M059J (cell line): ENCODE measurements at places on chromosomes 11 and 22. TPM values are rescaled to one million over a fixed set of nuclear protein-coding genes. Genes with fewer than 3 reads are reported as not detected.
A peak's percentile ranks its signal among the peaks of the same experiment; 100 is the strongest.

Gene ANKK1
- not detected in 2 replicates for total RNA-seq

DNA sequence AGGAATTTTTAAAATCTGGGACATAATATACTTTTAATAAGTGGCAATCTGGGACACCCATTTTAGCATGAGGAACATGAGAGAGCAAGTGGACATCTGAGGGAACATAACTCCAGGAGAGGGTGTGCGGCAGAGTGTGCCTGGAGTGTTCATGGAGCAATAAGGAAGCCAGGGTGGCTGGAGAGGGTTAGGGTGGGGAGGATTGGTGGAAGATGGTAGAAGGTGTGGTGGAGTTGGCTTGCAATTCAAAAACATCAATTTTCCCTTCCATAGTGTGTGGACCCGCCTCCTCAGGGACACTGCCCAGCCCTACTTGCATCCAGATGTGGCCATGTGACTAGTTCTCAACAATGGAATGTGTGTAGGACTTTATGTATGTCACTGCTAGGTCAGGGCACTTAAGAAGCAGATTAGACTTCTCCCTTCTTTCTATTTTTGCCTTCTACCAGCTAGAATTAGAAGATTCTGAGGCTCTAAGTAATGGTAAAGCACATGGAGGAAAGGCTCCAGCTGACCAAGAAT, 4.4 kb upstream of the DENND5A start:
- no peak for DNase-seq

- DNase-seq: no peak
Observed at GRCh38 chr11:66546966-66547661, 411 bp downstream of the ACTN3 start.

DNA sequence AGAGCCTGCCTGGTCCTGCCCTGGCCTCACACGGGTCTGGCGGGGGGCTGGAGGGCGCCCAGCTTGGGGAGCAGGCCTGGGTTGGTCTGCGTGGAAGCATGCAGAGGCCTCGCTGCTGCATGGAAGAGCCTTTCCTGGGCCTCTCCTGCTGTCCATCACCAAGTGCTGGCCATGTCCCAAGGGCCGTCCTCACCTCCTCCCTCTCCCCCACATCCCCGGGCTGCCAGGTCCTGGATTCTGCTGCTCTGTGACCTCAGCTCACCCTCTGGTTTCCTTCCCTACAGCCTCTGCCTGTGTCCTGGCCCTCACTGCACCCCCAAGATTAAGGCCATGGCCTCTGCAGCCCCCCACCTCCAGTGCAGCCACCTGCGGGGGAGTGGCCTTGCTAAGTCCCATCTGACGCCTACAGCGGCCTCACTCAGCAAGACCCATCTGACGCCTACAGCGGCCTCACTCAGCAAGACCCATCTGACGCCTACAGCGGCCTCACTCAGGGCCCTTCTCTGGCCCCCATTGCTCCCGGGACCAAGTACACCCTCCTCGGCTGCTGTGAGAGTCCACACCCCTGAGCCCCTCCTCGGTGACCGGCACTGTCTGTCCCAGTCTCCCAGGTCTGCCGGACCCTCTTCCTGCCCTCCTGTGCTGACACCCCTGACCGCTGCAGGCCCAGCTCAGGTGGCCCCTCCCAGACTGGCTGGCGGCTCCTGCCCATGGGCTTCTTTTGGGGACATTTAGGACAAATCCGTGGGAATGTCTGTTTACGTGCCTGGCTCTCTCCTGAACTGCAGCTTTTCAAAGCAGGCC, 119.5 kb upstream of the B3GAT1 start:
- DNase-seq: no peak

DNA sequence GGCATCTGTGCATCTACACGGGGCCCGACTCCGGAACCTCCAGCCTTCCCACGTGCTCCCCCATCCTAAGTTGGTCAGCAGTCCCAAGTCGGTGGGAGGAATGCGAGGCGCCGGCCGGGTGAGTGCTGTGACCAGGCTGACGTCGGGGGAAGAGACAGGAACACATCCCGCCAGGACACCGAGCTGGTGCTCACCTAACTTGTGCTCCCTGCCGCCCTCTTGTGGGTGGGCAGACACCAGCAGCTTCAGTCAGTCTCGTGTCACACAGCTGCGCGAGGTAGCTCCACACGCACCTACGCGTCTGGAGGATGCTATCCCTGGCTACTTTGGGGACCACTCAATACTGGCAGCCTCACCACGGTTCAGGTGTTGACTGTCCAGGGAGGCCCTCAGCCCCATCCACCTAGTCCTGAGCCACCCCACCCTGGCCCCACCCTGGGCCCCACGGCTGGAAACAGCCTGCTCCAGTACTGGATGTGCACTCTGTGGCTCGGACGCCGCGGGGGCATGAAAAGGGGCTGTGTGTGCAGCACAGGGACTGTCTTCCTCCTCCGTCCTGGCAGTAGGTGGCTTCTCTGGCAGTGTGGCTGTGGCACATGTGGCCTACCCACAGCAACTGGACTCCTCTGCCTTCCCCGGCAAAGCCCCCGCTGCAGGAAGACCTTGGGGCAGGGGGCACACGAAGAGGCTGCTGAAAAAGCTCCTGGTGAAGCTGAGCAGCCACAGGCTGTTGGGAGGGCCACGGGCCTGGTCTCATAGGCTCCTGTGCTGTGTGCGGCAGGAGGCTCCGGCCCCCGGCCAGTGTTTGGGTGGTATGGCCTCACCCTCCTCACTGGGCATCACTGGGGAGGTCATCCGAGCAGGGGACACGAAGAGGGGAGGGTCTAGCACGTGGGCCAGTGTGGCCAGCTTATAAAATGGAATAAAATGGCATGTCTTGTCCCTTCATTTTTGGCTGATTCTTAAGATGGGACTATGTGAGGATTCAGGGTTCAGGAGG, 11.2 kb upstream of the BID start:
- DNase-seq: no peak

- DNase-seq: peak; percentile 37
Observed at GRCh38 chr11:118870396-118871343, 13.0 kb upstream of the CXCR5 start.
